ENCODE measurements at places on chromosomes 2 and 18.

DNA sequence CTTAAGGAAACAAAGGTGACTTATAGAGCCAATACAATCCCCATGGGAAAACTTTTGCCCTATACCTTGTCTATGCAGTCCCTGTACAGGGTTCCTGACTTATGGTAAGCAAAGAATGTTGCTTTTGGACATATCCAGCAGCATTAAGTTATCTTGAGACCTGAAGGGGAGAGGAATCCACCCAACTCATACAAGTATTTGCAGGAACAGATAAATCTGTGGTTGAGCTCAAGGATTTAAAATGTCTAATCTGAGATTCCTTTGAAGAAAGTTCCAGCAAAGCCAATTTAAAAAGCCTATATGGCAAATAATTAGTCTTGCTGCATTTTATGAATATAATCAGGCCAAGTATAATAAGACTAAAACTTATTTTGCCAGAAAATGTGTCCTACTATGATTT is 739.5 kb upstream of the CDH2 start:
- DNase-seq, result no peak

GRCh38 chr2:105329561-105330495 is at the start of gene TGFBRAP1:
TSS of gene TGFBRAP1 (minus strand) at chr2:105329735. CDS start at chr2:105308301, 21,434 bp downstream.
- peak; percentile 41 for DNase-seq

DNA sequence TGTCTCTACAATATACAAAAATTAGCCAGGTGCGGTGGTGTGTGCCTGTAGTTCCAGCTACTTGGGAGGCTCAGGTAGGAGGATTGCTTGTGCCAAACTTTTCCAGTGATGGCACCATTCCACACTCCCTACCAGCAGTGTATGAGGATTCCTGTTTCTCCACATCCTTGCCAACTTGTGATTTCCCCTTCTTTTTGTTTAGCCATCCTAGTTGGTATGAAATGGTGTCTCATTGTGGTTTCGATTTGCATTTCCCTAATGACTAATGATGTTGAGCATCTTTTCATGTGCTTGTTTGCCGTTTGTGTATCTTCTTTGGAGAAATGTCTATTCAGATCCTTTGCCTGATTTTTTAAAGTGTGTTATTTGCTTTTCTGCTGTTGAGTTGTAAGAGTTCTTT is 41.0 kb downstream of the EPB41L5 start:
- no peak for DNase-seq

GRCh38 chr2:64606479-64607363 is 47.0 kb downstream of the SERTAD2 start:
- DNase-seq, result peak; percentile 73

DNA sequence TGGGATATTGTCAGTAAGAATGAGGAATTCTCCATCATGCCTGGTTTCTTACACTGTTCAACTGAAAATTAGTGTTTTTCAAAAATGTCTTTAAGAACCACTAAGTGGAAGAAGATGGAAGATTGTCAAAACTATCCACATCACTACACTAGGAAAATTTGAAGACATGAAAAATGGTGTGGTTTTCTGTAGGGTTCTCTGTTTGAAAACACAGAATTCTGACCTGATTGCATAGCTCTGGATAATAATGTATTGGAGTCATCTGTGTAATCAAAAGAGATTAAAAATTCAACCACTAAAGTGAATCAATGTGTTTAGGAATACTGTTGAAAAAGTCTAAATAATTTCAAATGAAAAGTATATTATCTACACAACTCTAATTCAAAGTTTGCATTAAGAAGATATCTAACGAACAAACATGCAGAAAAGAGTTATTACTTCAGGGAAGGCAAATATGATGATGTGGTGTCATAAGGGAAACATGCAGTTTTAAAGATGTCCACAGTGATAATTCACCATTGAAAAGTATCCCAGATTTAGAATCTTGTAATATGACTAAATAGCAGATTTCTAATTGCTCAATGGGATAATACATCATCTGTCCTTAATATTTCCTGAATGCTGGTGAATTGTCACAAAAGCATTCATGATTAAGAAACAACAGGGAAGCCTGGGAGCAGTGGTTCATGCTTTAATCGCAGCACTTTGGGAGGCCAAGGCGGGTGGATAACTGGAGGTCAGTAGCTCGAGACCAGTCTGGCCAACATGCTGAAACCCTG is 116.9 kb downstream of the ERBB4 start:
- DNase-seq, result no peak
